ENCODE measurements at places on chromosomes 6 and 20.

DNA sequence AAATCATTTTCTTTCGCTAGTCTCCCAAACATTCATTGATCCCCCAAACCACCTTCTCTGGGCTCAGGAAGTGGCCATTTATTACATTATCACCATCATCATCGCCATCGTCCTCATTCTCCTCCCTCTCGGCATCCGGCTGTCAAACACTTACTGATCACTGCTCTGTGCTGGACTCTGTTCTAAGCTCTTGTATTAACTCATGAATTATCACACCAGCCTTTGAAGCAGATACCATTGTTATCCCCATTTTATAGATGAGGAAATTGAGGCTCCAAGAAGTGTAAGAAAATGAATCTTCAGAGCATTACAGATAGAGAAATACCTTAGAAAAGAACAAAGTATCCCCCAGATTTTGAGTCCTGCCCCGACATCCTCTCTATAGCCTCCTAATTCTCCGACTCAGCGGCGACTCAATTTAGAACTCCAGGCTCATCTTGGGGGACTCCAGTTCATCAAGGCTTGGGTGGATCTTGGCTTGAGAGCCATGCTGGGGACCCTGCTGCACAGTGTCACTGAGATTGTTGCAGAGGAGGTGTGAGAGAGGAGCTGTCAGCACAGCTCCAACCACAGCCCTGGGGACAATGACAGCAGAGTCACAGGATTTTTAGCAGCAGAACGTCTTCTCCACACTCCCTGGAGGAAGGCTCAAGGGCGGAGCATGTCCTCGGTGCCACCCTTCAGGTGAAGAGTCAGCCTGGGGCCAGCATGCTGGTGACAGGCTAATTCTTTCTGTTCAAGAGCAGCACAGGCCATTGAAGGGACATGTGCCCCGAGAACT lies 6.6 kb upstream of the EEF1E1 start:
- DNase-seq = no peak

DNA sequence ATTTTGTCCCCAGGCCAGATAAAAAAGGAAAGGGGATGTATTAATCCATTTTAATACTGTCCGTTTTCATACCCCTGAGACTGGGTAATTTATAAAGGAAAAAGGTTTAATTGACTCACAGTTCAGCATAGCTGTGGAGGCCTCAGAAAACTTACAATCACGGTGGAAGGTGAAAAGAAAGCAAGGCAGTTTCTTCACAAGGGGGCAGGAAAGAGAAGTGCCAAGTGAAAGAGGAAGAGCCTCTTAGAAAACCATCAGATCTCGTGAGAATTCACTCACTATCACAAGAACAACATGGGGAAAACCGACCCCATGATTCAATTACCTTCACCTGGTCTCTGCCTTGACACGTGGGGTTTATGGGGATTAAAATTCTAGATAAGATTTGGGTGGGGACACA lies 152.5 kb downstream of the IBTK start:
- no peak for DNase-seq

GRCh38 chr20:38987777-38988176 lies 25.6 kb downstream of the DHX35 start:
- no peak for DNase-seq

DNA sequence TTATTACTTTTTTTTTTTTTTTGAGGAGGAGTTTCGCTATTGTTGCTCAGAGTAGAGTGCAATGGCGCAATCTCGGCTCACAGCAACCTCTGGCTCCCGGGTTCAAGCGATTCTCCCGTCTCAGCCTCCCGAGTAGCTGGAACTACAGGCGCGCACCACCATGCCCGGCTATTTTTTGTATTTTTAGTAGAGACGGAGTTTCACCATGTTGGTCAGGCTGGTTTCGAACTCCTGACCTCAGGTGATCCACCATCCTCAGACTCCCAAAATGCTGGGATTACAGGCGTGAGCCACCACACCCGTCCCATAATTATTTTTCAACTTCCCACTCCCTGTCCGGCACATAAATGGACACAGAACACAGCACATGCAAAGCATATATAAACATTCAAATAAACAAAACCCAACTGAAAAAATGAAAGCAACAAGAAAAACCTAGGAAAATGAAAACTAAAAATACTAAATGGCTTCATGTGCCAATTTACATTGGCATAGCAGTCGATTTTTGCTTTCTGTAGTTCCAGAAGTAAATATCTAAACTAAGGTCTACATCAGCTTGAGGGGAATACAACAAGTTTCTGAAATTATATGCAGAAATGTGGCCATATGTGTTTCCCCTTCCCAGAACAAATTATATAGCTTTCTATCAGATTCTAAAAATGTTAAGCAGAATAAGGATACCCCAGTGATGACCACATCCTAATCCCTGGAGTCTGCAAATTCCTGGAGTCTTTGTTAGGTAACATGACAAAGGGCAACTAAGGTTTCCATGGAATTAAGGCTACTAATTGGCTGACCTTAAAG lies 113.9 kb downstream of the HFE start:
- no peak for DNase-seq

GRCh38 chr20:47464380-47465101 lies 37.1 kb upstream of the NCOA3 start:
- peak; percentile 99 for DNase-seq

All from amniotic epithelial cell (primary cell).